ENCODE measurements at places on chromosomes 13 and 19.

GRCh38 chr13:95552539-95553441 lies at the start of gene CLDN10:
Gene CLDN10, plus strand, starts transcription at chr13:95552720. Its CDS starts 34 bp downstream, at chr13:95552754.
- peak; percentile 19 for DNase-seq

- peak; percentile 61 for DNase-seq
These were observed 977 bp downstream of the IRGQ start for GRCh38 chr19:43594710-43595604.

GRCh38 chr19:1311543-1312091 lies 25.9 kb downstream of the EFNA2 start:
- no peak for DNase-seq

GRCh38 chr13:36668316-36668715 lies 5.5 kb upstream of the SERTM1 start:
- no peak for DNase-seq

GRCh38 chr19:47370045-47370611 lies 21.0 kb downstream of the DHX34 start:
- no peak for DNase-seq

DNA sequence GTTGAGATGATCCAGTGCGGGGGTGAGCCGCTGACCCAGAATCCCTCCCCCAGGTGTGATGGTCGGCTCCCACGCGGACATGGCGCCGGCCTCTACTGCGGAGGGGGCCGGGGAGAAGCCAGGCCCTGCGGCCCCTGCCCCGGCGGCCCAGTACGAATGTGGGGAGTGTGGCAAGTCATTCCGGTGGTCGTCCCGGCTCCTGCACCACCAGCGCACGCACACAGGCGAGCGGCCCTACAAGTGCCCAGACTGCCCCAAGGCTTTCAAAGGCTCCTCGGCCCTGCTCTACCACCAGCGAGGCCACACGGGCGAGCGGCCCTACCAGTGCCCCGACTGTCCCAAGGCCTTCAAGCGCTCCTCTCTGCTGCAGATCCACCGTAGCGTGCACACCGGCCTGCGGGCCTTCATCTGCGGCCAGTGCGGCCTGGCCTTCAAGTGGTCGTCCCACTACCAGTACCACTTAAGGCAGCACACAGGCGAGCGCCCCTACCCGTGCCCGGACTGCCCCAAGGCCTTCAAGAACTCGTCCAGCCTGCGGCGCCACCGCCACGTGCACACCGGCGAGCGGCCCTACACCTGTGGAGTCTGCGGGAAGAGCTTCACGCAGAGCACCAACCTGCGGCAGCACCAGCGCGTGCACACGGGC lies 3.7 kb upstream of the NAT14 start:
- DNase-seq = no peak

DNA sequence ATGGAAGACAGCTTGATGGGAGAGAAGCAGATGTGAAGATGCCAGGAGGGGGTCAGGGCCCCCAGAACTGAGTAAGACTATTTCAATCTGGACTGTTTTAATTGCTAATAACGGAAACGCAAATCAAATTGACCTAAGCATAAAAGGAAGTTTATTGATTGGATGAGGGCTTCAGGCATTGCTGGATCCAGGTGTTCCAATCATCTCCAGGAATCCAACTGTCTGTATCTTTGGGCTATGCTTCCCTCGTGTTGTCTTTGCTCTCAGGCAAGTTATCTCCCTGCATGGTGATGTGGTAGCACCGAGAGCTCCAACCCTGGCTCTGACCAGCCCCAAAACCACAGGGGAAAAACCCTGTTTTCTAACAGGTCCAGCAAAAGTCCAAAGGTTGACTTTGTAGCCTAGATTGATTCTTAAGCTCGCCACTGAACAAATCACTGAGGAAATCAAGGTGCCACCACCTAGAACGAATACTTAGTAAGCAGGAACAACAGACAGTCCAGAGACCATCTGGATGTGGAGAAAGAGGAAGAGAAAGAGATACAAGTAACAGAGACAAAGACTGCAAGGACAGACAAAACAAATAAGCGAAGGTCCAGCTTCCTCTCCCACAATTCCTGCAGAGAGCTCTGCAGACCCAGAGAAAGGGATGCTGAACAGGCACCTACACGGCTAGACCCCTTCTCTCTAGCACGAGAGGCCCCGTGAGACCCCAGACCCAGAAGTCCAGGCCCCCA lies 1.2 kb upstream of the C19orf81 start:
- no peak for DNase-seq

DNA sequence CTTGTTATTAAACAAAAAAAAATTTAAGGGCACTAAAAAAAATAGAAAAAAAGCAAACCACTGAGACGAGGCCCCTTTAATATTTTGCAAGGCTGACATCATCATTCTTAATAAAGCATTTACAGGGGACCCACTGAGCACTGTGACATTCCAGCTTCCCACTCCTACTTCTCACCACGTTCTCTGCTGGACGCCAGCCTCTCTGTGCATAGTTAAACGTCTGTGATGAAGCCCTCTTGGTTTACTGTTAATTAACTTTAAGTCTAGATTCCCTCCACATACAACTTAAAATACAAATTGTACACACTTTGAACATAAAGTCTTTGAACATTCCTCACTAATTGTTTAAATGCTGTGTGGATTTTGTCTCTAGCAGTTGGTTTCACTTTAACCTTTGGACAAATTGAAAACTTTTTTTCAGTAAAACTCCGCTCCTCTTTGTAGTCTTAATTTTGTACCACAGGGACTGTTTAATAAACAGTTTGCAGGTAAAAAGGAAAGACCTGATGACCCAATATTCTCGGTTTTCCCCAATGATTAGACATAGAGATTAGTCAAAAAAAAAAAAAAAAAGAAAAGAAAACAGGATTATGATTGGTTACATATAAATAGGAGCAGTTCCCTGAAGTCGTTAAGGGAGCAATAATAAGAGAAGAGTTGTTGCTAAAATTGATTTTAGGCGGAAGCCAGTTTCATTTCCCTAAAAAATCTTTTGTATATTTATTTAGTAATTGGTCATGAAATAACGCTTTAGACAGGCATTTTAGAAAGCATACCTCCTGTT lies 219.8 kb downstream of the MZT1 start:
- DNase-seq = no peak

- no peak for DNase-seq
These were observed 14.7 kb downstream of the REXO1 start for GRCh38 chr19:1833540-1833939.

GRCh38 chr19:36604656-36605100 lies 435 bp upstream of the ZNF382 start:
- peak; percentile 55 for DNase-seq

- DNase-seq = no peak
These were observed 76.4 kb upstream of the MCF2L start for GRCh38 chr13:112892426-112893206.

- DNase-seq = no peak
These were observed 125.9 kb downstream of the COL4A2 start for GRCh38 chr13:110433014-110433413.

DNA sequence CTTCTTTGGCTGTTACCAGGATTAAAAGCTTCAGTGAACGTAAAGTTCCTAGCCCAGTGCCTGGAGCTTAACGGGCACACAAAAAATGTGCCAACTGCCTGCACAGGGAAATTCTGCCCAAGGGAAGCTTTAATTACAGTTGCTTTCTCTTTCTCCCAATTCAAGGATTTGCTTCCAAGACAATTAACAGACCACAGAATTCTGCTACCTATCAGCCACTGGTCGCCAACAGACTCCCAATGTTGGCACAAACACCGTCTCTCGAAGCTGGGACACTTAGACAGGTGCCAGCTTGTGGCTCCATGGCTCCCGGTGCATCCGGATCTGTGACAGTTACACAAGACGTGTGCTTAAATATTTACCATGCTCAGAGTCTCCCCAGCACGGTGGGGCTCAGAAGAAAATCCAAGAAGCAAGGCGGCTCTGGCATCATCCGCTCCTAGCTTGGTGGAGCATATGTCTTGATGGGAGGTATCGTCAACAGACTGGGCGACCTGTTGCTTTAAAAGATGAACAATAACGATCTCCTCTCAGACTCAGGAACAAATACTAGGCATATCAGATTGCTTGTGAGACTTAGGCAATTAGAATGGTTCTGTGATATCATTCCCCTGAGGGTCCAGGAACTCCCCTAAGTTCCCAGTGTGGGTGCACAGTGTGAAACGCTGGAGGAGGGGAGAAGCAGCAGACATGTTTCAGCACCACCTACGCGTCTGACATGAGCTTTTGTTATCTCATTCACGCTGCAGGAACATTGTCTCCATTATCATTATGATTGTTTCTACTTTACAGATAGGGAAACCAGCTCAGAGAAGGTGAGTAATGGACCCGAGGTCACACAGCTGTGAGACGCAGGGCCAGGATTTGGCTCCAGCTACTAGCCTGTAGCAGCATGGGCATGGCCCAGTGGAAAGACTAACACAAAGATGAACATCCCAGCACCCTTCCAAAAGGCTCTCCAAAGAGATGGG lies 61.6 kb downstream of the ALOX5AP start:
- DNase-seq = no peak

DNA sequence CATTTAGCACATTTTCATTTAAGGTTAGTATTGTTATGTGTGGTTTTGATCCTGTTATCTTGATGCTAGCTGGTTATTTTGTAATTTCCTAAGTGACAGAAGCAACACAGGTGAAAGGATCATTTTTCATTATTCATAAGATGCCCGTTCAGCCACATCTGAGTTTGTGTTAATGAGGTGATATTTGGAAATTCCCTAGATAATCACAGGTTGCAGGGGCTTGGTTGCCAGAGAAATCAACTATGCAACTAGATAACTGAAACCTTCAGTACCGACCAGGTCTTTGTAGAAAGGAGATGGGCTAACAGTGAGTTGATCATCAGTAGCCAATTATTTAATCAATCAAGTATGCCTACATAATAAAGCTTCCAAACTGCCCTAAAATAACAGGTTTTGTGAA lies 121.3 kb upstream of the UFM1 start:
- DNase-seq = no peak

DNA sequence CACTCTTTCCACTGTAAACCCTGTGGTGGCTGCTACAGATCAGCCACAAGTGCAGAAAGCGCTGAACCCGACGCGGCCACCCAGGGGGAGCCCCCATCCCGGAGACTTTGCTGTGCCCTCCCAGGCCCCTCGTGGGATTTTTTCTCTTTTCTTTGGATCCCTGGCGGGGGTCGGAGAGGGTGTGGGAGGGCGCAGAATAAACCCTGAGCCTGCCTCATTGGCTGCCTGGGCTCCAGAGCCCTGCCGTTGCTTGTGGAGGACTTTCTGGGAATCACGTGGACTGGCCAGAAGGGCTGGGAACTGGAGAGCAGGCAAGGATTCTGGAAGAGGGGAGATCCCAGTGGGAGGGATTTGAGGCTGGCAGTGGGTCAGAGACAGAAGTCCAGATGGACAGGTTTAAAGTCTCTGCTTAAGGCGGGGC lies 24.9 kb downstream of the GADD45B start:
- no peak for DNase-seq

DNA sequence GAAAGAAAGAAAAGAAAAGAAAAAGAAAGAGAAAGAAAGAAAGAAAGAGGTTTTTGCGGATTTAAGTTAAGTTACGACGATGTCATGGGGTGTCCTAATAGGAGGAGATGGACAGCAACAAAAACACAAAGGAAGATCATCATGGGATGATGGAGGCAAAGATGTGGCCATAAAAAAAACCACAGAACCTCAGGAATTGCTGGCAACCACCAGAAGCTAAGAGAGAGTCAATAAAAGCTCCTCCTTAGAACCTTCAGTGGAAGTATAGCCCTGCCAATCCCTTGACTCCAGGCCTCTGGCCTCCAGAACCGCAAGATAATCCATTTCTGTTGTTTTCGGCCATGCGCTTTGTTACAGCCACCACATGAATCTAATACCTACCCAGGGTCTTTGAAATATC lies 11.5 kb downstream of the PLEKHA4 start:
- DNase-seq = no peak

GRCh38 chr13:112893207-112893569 lies 75.8 kb upstream of the MCF2L start:
- DNase-seq = no peak

DNA sequence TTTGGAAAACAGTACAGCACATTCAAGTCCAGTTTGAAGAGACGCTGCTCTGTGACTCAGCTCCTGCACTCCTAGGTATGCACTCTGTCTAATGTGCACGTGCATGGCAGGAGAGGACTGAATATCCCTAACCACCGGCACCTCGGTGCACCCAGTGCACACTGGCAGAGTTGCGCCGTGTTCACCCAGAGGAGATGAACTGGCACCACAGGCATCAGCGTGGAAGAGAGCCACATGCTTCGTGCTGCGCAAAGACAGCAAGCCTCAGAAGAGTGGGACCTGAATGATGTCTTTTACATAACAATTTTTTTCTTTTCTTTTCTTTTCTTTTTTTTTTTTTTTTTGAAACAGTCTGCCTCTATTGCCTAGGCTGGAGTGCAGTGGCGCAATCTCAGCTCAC lies 122.3 kb downstream of the DPF1 start:
- no peak for DNase-seq

GRCh38 chr13:114318624-114319023 lies 4.3 kb downstream of the CHAMP1 start:
- DNase-seq = no peak

DNA sequence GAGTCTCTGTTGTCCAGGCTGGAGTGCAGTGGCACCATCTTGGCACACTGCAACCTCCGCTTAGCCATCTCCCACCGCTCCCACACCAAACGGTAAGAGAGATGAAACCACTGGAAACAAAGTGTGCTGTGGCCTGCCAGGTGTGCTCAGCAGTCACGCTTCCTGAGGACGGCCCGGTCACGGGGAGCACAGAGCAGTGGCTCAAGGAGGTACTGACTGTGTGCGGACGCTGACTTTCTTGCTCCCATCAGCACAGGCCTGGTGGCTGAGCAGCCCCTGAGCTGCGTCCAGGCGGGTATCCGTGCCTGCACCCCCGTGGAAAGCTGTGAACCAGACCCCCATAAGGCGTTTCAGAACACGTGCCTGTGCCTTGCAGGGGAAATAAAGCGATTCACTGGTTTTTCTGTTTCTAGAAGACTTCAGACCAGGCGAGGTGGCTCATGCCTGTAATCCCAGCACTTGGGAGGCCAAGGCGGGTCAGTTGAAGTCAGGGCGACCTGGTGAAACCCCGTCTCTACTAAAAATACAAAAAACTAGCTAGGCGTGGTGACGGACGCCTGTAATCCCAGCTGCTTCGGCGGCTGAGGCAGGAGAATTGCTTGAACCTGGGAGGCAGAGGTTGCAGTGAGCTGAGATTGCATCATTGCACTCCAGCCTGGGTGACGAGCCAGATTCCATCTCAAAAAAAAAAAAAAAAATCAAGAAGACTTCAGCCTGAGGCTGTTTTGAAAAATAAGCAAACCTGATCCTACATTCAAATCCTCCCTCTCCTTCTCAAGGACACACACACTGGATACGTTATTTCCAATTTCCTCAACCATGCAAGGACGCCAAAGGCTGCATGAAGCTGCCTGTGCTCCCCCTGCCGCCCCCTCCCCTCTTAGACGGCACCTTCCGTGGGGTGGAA lies 25.5 kb downstream of the ADPRHL1 start:
- DNase-seq = no peak

DNA sequence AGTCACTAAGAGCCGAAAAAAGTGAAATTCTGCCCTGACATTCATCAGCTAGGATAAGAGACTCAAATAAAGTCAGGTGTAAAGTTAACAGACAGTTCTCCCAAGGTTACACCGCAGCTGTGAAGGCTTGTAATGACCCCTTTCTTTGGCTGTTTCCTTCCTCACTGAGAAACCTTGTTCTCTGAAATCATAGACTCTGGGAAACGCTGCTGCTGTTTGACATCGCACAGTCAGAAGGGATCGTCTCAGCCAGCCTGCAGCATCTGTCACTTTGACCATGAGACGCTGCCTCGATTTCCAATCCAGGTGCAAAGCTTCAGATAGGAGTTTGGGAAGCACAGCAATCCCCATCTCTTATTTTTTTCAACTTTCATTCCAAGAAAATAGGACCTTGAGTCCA lies 678 bp downstream of the BCAT2 start:
- no peak for DNase-seq

GRCh38 chr13:24050292-24050711 lies 110.2 kb upstream of the SPATA13 start:
- no peak for DNase-seq

GRCh38 chr19:35856546-35857149 lies at the start of gene KIRREL2:
Gene KIRREL2, plus strand, starts transcription at chr19:35856911. Its CDS starts 209 bp downstream, at chr19:35857120.
- DNase-seq = no peak

All from GM12892 (cell line).